Neural crest cell (in vitro differentiated cells): ENCODE measurements at places on chromosomes 11 and 22.

GRCh38 chr11:16981651-16982194, 32.5 kb downstream of the PLEKHA7 start:
- DNase-seq: peak; percentile 64

DNA sequence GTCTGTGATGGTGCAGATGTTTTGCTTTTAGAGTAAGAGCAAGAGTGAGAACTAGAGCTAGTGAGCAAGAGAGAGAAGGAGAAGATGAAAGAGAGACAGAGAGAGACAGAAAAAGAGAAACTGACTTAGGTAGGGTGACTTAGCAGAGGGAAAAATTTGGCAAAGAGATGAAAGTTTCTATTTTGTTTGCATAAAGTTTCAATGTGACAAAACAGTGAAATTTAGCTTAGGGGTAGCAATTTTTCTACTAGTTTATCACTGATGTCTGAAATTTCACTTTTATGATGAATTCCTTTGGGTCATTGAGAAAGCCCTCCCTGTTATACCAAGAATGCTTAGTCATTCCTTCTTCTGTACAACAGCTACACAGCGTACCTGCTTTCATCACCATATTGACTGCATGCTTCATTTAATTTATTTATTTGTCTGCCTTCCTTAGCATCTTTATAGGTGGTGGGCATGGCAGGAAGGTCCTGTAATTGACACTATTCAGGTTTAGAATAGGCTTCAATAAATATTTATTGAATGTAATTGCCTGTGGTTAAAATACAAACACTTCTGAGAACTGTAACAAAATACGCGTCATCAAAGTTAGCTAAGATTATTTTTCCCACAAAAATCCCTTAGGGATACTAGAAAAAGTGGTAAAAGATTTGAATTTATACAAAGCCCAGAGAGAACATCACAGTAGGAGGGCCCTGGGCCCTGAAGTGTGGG, 19.9 kb upstream of the CTSC start:
- no peak for DNase-seq

DNA sequence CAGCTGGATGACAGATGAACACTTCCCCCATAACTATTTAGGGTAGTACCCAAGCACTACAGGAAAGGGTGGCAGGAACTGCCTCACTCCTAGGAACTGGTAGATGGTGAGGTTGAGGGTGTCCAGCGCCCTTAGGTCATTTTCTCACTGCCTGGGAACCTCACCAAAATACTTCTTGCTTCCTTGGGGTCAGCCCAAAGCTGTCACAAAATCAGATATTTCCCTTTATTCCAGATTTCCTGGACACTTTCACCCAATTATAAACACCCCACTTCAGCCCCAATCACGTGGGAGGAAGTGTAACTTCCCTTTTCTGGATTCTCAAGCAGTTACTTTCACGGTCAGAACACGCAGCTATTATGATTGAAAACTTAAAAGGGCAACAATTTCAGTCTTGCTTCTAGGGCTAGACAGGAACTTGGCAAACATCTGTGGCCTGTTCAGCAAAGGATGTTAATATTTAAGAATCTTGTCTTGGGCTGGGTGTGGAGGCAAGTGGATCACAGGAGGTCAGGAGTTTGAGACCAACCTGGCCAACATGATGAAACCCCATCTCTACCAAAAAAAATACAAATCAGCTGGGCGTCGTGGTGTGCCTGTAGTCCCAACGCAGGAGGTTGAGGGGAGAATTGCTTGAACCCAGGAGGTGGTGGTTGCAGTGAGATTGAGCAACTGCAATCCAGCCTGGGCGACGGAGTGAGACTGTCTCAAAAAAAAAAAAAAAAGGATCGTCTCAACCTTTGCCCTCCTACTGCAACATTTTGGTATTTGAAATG, 4.0 kb downstream of the FTH1 start:
- no peak for DNase-seq

- DNase-seq: no peak
Observed at GRCh38 chr11:44223238-44223637, 86.7 kb downstream of the ALX4 start.

- DNase-seq: no peak
Observed at GRCh38 chr11:7575841-7576725, 62.3 kb downstream of the PPFIBP2 start.

GRCh38 chr11:33724644-33725035, 11.6 kb downstream of the CD59 start:
- DNase-seq: no peak

DNA sequence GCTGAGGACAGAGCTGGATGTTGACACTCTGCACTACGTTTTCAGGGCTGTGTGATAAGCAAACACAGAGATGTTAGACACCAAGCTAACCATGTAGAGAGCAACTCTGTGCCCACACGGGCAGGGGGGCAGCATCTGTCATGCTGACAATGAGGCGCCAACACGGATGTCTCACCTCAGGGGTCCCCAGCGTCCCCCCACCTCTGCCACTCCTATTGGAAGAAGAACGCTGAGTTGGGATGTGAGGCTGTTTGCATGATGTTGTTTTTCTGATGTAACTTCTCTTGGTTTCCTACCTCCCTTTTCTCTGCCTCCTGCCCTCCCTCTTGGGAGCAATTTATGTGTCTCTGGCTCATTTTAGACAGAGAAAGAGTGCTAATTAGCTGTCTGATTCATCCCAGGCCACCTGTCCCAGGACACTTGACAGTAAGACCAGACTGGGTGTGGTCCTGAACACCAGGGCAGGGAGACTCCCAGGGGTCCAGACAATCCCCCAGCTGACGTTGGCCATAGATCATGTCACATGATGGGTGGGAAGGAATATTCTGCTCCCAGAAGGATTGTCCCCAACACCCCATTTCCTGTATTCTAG, 89.2 kb upstream of the NCAM1 start:
- DNase-seq: no peak

- DNase-seq: no peak
Observed at GRCh38 chr11:34825670-34826383, 90.4 kb downstream of the APIP start.

GRCh38 chr11:15185021-15185420, 70.3 kb downstream of the INSC start:
- DNase-seq: no peak

DNA sequence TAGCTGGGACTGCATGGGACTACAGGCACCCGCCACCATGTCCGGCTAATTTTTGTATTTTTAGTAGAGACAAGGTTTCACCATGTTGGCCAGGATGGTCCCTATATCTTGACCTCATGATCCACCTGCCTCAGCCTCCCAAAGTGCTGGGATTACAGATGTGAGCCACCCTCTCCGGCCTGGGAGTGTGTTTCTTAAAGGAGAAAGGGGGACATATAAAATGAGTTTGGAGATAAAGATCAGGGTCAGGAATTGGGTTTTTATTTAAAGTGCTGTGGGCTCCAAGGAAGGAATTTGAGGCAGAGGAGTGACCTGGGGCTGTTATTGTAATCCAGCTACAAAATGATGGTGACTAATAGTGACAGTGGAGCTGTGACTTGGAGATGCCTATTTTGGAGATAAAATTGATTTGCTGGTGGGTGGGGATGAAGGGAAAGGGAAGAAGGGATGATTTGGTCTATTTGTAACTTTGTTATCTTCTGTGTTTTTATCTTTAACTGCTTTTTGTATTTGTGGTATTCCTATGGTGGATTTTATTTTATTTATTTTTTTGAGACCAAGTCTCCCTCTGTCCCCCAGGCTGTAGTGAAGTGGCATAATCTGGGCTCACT, 5.0 kb downstream of the CRKL start:
- DNase-seq: no peak

- DNase-seq: no peak
Observed at GRCh38 chr22:33969045-33969444, 48.8 kb upstream of the LARGE1 start.

- DNase-seq: no peak
Observed at GRCh38 chr11:33383075-33383919, 126.1 kb downstream of the HIPK3 start.

DNA sequence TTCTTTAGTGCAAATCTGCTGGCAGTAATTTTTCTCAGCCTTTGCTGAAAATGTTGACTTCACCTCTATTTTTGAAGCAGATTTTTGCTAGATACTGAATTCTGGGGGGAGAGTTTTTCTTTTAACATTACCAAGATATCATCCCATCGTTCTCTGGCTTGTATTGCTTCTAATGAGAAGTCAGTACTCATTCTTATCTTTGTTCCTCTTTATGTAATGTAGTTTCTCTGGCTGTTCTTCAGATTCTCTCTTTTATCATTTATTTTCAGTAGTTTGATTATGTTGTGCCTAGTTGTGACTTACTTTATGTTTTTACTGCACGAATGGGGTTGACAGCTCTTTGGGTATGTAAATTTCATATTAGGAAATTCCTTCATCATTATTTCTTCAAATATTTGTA, 318.7 kb upstream of the PITPNB start:
- no peak for DNase-seq

GRCh38 chr11:35997902-35998520, 54.1 kb downstream of the LDLRAD3 start:
- no peak for DNase-seq

DNA sequence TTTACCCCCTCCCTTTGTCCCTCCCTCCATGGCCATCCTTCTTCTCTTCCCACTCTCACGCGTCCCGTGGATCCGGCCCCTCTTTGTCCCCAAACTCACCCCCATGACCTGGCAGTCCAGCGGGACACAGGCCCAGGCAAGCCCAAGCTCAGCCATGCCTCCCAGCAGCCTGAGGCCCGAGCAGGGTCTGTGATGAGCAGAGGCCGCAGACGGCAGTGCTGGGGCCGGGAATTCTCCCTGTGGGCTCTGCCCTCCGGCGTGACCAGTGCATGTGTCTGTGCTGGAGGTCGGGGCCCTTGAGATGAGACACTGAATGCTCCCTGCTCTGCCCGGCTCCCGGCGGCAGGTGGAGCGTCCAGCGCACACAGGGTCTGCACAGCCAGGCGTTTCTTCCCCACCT, 237.9 kb downstream of the BRD1 start:
- DNase-seq: no peak

- DNase-seq: peak; percentile 73
Observed at GRCh38 chr11:46295312-46296058, 18.0 kb downstream of the CREB3L1 start.

DNA sequence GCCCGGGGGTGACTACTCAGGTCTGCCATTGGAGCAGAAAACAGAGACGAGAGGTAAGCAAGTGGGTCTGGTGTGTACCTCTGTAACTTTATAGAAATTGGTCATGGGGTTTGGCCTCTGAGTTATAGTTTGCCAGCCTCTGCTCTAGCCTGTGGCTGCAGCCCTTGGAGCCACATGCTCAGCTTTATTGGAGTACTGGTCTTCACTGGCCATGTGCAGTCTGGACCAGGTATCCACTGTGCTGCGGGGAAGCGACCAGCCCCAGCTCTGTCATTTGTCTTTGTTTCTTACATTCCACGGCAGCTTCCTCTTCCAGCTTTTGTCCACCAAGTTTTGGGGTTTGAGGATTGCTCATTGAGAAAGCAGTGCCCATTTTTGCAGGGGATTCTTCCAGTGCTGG, 453.4 kb downstream of the TBC1D22A start:
- DNase-seq: no peak

DNA sequence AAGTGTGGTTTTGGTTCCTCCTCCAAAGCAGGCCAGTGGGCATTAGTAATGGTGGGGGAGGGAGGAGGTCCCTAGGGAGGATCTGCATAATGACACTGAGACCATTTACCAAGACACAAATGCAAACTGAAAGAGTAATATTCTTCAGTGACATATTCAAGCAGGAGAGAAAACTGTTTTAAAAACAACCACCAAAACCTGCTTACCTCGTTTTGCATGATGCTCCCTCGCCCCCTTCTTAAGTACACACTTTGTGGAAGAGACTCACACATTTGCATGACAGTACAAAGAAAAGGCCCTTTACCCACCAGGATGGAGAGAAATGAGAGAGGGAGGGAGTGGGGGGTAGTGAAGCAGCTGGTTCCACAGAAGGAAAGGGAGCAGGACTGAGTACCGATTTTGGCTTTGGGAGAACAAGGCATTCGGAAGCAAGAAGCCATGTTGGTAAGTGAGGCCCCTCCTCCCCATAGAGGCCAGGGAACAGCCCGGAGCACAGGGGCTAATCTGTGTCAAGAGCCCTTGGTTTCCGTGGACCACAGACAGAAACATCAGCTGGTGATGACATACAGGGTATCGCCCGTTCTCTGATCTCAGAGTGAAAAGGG, 13.0 kb upstream of the OPCML start:
- DNase-seq: no peak

DNA sequence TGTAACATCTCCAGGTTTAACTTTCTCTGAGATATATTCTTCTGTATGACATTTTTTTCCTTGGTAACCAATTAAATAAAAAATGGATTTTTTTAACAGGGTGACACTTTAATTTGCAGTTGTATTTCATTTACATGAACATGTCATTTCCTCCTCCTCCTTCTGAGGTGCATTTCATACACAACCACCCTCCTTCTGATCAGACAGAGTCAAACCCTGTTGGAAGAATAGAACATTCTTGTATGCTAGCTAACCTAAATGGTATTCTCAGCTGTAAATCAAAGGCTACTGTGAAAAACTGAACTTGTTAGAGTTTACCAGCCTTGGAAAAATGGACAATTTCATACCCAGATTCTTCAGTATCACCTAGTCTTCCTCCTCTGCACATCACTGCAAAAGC, 52.7 kb upstream of the CHRM4 start:
- no peak for DNase-seq

GRCh38 chr11:33325451-33325850, 68.3 kb downstream of the HIPK3 start:
- DNase-seq: no peak

- no peak for DNase-seq
Observed at GRCh38 chr11:78219493-78220217, 30.9 kb downstream of the USP35 start.

DNA sequence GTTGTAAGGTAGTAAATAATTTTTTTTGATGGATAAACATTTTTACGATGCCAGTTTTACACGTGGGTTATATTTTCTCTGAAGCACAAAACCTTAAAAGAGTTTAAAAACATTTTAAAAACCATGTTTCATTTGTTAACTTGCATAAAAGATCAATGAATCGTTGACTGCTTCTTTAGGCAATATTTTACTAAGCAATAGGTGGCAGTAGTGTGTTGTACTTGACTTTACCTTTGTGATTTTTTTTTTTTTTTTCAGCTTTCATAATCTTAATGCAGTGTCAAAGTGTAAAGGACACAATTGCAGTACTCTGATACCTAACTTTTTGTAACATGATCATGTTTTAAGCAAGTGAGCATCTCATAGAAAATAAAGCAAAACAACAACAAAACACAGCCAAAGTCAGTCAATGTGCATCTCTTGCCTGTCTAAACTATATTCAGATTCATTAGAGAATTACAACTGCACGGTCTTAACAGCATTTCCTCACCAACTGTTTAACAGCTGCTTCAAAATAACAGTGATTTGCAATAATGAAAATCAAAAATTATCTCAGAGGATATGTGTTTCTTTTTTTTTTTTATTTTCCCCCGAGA, 27.7 kb downstream of the DNAJC24 start:
- DNase-seq: no peak
